Fibroblast of the aortic adventitia (primary cell): ENCODE measurements at places on chromosomes 6 and 20. TPM values are rescaled to one million over a fixed set of nuclear protein-coding genes. Genes with fewer than 3 reads are reported as not detected.

DNA sequence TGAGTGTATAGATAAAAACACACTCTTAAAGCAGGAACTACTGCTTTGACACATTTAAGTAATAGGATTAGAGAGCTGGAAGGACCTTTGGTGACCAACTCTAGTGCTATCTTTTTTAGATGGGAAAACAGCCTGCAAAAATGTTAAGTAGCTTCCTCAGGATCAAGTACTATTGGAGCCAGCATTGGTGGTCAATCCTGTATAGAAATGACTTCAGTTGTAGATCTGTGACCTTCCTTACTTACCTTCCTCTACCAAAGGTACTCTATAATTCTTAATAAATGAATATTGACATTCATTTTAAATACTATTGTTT is 18.7 kb downstream of the KCNQ5 start:
- no peak for DNase-seq

DNA sequence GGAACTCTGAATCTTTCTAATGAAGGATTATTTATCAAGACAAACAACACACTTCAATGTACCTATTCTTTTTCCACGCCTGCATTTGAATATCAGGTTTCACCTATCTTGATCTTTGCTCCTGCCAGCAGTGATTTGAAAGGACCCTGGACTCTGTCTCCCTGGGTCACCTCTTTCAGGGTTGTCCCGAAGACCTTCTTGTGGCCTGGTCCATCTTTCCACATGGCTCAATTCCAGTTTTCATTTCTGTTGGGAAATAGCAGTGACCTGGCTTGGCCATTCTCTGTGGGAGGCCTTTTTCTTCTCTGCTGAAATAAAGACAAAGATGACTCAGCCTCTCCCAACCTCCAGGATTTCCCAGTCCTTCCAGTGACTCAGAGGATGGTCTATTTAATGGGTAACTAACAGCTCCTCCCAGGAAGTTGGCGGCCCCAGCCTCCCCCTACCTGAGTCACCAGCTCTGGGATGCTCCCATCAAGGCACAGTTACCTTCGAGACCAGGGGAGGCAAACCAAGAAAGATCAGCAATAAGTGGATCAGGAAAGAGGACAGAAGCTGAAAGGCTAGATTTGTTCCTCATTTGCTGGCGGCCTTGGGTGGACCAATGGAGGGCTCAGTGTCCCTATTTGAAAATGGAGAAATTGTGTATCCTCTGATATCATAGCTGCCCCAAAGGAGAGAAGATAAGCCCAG is 120.2 kb upstream of the RNF24 start:
- peak; percentile 98 for DNase-seq

DNA sequence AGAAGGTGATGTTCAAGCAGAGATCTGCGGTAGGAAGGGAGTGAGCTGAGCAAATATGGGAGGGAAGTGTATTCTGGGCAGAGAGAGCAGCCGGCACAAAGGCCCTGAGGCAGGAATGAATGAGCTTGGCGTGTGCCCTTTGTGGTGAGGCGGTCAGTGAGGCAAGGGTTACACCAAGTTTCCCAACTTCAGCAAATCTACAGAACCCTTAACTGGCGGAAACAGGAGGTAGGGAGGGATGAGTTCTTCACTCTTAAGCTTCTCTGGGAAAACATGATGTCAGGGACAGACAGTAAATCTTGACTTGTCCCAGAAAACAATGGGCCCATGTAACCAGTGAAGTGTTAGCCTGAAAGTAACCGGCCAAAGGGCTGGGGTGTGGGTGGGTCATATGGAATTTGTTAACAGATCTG is 97.1 kb upstream of the PTPN1 start:
- peak; percentile 18 for DNase-seq

The HLA-DQA1 gene
- total RNA-seq = not detected in 2 replicates

DNA sequence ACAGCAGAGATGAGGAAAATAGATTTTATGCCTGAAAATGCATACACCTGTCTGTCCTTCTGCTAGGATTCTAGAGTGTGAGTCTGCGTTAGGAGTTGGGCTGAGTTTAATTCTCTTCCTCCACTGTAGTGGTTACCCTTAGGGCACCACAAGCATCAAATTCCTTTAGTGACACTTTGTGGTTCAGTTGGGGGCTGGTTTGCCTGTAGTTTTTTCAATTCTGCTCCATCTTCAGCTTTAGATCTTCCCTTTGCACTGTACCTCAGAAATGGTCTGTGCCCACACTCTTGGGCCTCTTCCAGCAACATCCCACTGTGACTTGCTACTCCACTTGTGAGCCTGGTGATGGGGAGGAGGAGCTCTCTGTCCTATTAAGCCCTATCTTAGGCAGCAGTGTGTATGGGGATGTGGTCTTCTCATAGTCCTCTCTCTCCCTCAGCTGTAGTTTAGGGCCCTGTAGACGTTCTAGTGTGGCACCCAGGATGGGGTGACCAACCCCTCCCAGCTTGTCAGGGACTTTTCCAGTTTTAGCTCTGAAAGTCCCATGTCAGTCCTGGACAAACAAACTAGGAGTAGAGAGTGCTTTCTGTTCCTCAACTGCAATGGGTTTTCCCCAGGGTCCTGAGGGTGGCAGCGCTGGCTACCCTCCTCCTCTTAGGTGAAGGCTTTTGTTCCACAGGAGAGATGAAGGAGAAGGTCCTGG is 19.7 kb upstream of the OGFRL1 start:
- no peak for DNase-seq

The AFDN gene
- 29.2 and 136 TPM in 2 replicates for total RNA-seq

The MYL9 gene
- 43.6 and 50.0 TPM in 2 replicates for total RNA-seq

- peak; percentile 65 for DNase-seq
These were observed 220.2 kb downstream of the ATXN1 start for GRCh38 chr6:16540804-16541752.

GRCh38 chr6:35058358-35058675 is 82.8 kb downstream of the TCP11 start:
- no peak for DNase-seq
